Activated naive CD4-positive, alpha-beta T cell treated with Interleukin-2 at 50 U/mL for 16 hours (primary cell): ENCODE measurements at places on chromosomes 1 and 21.

- DNase-seq: no peak
These were observed 196.7 kb upstream of the DAB1 start for GRCh38 chr1:57620605-57621004.

DNA sequence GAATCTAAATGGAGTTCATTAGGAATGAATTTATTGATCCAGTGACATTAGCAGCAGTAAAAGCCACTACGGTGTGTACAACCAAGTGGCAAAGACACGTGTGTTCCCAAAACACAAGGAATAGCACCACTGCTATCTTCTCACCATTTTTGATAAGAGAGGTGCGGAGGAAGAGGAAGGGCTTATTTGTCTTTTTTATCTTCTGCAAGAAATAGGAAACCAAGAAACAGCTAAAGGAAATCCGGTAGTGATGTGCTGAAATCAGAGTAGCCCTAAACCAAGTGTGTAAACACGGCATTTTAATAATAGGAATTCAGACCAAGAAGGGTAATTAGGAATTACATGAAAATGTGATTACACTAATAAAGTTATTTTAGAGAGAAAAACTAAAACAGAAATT is 9.1 kb upstream of the SCYL3 start:
- DNase-seq: no peak

GRCh38 chr1:35777109-35777508 is 7.3 kb upstream of the CLSPN start:
- no peak for DNase-seq

DNA sequence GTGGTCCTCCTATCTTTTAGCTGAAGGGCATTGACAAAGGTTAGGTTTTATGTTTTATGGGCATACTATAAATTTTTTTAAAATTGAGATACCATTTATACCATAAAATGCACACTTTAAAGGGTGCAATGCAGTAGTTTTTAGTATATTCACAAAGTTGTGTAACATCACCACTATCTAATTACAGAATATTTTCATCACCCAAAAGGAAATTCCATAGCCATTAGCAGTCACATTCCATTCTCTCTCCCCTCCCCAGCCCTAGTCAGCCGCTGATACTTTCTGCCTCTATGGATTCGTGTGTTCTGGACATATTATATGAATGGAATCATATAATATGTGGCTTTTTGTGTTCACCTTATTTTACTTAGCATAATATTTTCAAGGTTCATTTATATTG is 135.8 kb upstream of the B3GALT2 start:
- no peak for DNase-seq

DNA sequence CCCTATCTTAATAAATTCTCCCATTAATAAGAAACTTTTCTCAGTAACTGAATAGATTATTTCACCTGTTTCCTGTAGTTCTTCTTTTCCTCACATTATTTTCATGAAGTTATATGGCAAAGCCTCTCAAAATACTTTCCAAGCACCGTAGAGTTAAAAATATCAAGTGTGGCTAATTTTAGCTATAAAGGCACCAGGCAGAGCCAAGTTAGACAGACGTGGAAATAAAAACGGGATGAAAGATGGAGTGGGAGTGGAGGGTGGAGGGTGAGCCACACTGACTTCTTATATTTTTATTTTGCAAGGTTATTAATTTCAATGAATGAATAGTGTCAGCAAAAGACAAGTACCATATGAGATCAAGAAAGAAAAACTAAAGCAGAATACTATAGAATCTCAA is 71.7 kb downstream of the ENAH start:
- DNase-seq: no peak

GRCh38 chr1:81869307-81869706 is 68.6 kb downstream of the ADGRL2 start:
- no peak for DNase-seq

DNA sequence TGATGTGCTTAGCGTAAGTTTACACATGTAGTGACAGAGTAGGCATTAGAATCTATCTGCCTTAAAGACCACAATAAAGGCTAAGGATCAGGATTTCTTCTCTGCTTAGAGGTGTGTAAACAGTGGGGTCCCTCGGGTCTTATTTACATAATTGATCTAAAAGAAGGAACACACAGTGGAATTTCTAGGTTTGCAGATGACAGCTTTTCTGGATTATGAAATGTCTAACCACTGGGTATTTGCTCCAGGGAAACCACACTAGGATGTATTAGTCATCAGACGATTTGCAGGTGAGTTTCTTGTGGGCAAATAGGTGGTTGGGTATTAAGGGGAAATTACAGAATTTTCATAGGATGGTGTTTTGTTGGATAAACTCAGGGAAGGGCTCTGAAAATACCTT is 5.8 kb downstream of the LRRC8D start:
- no peak for DNase-seq

GRCh38 chr1:231059566-231060193 is 19.6 kb upstream of the FAM89A start:
- DNase-seq: no peak

GRCh38 chr1:159968901-159969300 is 14.9 kb upstream of the SLAMF9 start:
- no peak for DNase-seq
